Neural crest cell (in vitro differentiated cells): ENCODE measurements at places on chromosomes 2 and 18.
A peak's percentile ranks its signal among the peaks of the same experiment; 100 is the strongest.

DNA sequence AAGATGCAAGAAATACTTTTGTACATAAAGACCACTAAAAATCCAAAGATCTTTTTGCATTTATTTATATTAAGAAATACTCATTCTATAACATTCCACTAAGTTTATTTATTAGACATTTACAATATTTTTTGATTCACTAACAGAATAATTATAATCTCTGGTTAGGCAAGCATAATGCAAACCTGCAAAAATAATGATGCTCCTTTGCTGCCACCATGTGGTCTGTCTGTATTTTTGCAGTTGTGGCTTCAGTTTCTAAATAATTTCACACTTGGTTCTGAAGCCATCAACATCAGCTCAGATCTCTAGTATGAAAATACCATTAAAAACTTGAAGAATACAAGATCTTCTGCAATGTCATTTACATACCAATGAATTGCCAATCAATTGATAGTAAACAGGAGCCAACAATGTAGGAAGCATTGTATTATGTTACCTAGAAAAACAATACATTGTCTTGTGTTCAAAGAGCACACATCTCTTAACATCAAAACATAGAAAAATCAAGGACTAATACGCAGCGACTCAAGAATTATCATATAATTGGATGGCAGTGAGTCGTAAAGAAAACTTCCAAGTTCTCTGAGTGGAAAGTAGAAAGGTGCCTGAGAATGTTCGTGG, 28.8 kb upstream of the WDR75 start:
- peak; percentile 61 for DNase-seq

DNA sequence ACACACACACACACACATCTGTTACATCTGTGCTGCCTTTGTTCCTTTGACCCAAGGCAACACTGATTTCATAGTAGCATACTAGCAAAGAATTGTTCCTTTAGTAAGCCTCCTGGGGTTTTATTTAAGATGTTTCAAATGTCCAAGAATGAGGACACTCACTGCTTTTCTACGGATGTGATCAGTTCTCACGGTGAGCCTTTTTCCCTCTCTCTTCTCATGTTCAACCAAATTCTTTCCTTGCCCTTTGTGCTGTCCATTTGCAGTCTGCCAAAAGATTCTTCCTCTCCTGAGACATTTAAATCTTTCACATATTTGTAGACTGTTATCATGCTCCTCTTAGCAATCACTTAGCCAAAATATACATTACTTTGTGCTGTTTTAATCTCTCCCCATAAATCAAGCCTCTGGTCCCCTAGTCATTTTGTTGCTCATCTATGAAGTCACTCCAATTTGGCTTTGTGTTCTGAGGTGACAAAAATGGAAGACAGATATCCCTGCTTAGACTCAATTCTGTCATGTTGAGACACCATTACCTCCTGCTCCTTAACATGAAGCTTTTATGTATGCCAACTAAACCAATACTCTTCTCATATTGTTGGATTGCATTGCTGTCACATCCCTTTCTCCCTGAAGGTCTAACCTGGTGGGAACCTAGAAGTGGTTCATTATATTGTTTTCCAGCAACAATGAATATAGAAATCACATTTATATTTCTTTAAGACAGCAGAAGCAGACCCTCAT, 1605.3 kb upstream of the ACVR2A start:
- DNase-seq: no peak

DNA sequence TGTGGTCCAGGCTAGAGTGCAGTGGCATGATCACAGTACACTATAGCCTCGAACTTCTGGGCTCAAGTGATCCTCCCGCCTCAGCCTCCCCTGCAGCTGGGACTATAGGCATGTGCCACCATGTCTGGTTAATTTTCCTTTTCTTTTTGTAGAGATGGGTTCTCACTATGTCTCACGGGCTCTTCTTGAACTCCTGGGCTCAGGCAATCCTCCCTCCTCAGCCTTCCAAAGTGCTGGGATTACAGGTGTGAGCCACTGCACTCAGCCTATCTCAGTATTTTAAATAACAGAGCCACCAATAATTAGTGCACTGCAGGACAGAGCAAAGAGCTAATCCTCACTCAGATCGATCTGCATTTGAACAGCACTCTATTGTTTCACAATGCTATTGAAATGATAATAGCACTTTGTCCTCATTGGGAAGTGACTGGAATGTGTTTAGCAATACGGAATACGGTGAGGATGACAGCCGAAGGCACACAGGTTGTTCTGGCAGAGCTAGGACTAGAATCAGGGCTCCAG, 335.9 kb downstream of the DLGAP1 start:
- DNase-seq: no peak

DNA sequence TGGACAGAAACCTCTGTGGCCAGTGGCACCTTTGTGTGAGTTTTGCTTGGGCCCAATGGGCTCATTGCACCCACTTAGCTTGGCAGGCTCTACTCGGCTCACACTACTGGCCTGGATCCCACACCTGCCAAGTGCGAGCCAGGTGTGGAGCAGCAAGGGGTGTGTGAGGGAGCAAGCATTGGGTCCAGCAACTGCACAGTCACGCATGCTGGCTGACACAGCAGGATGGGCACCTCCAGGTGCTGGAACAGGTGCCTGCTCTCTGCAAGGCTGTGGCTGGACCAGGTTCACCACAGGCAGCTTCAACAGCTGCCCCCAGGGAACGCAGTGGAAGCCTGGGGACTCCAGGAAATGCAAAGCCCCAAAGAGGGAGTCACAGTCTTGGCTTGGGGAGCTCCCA, 94.2 kb downstream of the DOK6 start:
- DNase-seq: no peak

GRCh38 chr2:188158337-188159100, 133.2 kb upstream of the GULP1 start:
- no peak for DNase-seq

DNA sequence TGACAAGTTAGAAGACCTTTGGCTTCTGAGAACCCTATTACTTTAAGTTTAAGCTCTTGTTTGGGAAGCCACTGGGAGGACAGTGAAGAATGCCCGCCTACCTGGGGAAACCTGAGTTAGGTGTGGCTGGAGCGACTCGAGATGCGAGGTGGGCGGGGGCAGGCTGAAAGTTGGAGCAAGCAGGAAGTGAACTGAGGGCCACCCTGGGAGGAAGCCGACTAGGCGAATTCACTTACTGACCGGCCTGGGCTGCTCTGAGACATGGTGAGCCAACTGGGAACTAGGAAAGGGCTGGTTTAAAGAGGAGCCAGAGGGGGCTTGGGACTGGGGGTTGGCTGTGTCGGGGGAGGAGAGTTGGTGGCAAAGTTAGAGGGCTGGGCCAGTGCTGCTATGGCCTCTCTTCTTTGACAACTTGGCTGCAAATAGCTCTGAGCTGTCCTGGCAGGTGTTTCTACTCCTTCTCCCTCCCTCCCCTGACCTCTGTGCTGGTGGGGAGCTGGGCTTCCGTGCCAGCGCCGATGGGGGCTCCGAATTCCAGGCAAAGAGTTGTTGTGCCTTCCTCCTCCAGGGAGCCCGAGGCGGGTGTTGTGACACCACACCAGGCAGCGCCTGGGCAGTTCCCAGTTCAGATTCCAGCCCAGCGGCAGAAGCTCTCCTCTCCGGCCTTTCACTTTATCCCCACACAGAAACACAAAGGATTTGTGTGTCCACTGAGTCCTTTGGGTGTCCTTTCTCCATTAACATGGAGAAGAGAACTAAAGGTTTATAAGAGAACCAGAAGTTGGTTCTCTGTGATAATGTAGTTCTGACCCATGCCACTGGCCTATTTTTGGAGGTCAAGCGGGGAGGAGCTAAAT, at the start of gene VAMP8:
Gene VAMP8 (plus strand): TSS at position 201 of the 857 bp plus-strand sequence. CDS start 61 bp downstream, at position 262.
- no peak for DNase-seq

DNA sequence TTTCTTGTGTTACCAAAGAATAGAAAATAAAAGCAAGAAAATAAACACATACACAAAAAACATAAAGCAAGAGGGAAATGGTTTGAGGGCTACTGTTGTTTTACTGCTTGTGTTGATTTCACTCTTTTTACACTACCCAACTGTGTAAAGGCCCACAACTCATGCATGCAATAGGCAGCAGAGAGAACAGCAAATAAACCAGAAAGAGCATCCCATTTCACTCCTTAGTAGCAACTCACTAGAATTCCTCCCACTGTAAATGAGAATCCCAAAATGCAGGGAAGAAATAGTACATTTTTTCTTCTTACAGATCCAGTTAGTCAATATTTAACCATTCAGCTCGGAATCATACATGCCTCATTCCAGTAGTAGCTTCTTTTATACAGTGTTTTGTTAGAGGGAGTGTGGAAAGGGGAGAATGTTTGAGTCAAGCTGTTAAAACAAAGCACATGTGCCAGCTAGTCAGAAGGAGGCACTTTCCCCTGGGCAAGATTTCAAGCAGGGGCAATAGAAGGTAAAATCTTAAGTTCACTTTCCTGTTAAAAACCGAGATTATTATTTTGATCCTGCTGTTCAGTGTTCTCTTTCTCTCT, 147.2 kb upstream of the FAM98A start:
- DNase-seq: no peak

DNA sequence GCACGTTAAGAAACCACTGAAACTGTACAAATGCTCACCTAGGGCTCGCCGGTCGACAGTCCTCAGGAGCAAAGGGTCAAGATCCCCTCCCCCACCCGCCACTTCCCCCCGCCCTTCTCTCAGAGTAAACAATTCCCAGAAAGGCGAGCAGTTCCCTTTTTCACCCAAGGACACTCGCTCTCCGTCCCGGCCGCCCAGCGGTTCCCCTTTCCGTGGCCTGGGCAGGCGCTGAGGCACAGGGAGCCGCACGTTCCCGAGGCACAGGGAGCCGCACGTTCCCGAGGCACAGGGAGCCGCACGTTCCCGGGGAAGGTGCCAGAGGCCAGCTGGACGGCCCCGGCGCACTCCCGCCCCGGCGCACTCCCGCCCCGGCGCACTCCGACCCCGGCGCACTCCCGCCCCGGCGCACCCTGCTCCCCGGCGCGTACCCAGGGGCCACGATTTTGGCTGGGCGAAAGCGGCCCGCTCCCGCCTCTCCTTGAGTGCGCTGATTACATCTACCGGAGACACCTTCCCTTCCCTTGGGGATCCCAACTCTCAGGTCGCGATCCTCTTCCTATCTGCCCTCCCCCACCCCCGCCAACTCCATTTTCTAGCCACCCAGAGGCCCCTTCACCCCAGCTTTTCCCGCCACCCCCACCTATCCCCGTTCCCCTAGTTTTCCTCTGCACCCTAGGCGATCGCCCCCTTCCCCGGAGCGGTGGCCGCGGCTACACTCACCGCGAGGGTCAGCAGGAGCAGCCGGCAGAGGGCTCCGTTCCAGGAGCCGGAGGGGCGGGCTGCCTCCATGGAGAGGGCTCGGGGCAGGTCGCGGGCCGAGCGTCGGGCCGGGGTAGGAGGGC, 817 bp downstream of the DSC2 start:
- DNase-seq: peak; percentile 51

DNA sequence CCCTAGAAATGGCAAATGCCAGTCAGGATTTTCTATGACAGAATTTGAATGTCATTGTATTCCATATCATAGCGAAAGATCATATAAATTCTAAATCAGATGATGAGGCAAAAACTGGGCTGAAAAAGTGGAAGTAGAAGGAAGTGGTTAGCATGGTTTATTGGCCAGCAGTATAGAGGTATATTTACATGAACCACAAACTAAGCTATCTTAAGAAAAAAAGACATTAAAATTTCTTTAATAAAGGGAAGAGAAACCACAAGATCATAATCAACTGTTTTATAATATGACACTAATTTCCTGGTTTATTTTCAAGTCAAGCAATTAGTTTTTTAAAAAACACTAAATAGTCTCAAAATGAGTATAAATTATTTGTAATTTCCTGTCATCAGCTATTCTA, 123.2 kb upstream of the LRP1B start:
- no peak for DNase-seq

GRCh38 chr18:21049306-21049705, 62.3 kb downstream of the ROCK1 start:
- DNase-seq: no peak

GRCh38 chr2:230739961-230740360, 27.3 kb downstream of the CAB39 start:
- DNase-seq: no peak

DNA sequence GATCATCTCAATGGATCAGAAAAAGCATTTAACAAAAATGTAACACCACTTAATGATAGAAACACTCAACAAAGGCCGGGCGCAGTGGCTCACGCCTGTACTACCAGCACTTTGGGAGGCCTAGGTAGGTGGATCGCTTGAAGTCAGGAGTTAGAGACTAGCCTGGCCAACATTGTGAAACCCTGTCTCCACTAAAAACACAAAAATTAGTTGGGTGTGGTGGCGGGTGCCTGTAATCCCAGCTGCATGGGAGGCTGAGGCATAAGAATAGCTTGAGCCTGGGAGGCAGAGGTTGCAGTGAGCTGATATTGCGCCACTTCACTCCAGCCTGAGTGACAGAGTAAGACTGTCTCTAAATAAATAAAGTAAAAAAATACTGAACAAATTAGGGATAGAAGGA, 74.6 kb downstream of the PLB1 start:
- DNase-seq: no peak

DNA sequence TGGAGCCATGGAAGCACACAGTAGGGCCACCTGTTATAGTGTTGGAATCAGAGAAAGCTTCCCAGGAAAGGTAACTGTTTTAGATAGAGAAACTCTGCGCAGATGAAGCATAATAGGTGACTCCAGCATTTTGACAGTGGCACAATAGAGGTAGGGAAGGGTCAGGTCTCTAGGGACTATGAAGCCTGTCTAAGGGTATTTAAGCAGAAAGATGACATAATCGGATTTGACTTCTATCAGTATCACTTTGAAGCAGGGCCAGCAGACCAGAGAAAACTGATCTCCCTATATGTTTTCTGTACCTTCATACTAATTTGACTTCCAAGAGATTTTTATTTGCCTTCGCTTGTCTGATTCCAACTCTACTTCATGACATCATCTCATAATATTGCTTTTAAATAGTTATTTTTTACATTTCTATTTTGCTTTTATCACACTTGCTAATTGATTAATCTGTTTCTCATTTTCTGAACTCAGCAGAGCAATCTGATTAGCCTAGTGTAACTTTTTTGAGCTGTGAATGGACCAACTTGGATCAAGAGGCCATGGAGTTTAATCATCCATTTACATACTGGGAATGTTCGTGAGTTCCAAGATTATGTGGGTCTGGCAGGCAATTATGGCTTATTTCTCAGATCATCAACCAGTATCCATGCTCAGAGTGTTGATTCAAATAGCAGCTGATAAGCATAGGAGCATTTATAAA, 8.4 kb upstream of the HIBCH start:
- no peak for DNase-seq

DNA sequence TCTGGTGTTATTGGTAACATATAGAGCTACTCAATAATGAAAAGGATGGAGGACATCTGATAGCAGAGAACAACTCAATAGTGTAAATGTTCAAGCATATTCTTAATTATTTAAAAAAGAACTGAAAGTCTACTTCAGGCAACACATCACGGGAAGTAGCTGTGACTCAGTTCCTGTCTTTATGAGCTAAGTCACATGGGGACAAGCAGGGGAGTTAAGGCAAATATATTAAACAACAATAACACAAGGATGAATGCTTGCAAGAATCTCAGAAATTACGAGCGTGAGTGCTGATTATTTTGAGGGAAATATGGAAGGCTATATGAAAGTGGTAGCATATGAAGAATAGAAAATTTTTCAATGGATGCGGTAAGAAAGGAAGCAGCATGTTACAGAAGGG, 4.0 kb upstream of the HNMT start:
- DNase-seq: no peak

- no peak for DNase-seq
Observed at GRCh38 chr18:70450426-70451253, 161.8 kb downstream of the SOCS6 start.

- DNase-seq: no peak
Observed at GRCh38 chr2:167818521-167818920, 428.9 kb downstream of the STK39 start.

GRCh38 chr2:47254464-47254863, 99.4 kb upstream of the STPG4 start:
- no peak for DNase-seq
